ENCODE measurements at places on chromosomes 3 and 15. TPM values are rescaled to one million over a fixed set of nuclear protein-coding genes. Genes with fewer than 3 reads are reported as not detected.

The KLHL40 gene
- total RNA-seq = not detected

The SLC25A36 gene
- total RNA-seq = 34.3 TPM

The TPRA1 gene
- 52.6 TPM for total RNA-seq

The SCN11A gene
- total RNA-seq = not detected

The NR2E3 gene
- not detected for total RNA-seq

The HEMK1 gene
- 13.2 TPM for total RNA-seq

The GOLGA6L10 gene
- under 0.01 TPM for total RNA-seq

The CCR8 gene
- total RNA-seq = not detected

The SENP7 gene
- 7.1 TPM for total RNA-seq

The FRMD4B gene
- total RNA-seq = 0.67 TPM

The ADGRG7 gene
- not detected for total RNA-seq

The CCDC9B gene
- total RNA-seq = 4.2 TPM

The CNTN6 gene
- not detected for total RNA-seq

The CHRFAM7A gene
- not detected for total RNA-seq

The LDHAL6B gene
- total RNA-seq = not detected

The TEX55 gene
- not detected for total RNA-seq

The EIF1B gene
- 14.0 TPM for total RNA-seq

The C15orf61 gene
- total RNA-seq = 3.6 TPM

The RYR3 gene
- not detected for total RNA-seq
